OCI-LY7 (cell line): ENCODE measurements at places on chromosomes 4 and X. TPM values are rescaled to one million over a fixed set of nuclear protein-coding genes. Genes with fewer than 3 reads are reported as not detected.

- DNase-seq = no peak
Observed at GRCh38 chr4:83864097-83864817, 328.3 kb downstream of the GPAT3 start.

- DNase-seq = no peak
Observed at GRCh38 chr4:91171217-91171616, 1044.0 kb downstream of the CCSER1 start.

DNA sequence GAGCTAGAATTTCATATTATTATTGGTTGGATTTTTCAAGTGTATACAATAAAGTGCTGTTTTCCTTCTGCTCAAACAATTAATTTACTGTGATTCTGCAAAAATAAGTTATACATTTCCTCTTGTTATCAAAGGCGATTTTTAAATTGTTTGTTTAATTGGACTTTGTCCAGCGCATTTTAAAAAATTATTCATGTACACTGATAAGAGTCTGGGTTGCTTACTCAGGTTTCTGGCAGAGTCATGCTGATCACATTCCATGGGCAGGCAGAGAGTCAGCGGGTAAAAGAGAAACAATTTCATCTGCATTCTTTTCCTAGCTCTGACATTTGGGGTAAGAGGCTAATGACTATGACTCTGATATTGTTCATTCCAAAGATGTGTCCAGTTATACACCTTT lies 8.9 kb downstream of the FAT4 start:
- DNase-seq = no peak

Gene ACE2
- total RNA-seq = not detected in 2 replicates
